ENCODE measurements at places on chromosomes 3 and 15.

- no peak for DNase-seq
Measured at GRCh38 chr3:2862366-2862765, 247.8 kb downstream of the IL5RA start.

- DNase-seq, result no peak
Measured at GRCh38 chr3:156761007-156761406, 65.1 kb upstream of the LEKR1 start.

DNA sequence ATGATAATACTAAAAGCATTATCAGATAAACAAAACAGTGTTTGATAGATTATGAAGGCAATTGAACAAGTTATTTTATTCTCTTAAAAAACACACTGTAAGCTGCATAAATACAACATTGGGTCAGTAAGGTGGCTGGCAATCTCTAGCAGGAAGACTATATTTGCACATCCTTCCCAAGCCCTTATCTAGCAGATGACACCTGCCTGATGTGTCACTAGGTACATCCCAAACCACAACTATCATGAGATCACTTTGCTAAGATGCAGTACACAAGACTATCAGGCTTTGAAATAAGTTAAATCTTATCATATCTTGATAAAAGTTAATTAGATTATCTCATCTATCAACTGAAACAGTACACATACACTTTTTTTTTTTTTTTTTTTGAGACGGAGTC, 417.4 kb downstream of the MECOM start:
- no peak for DNase-seq

GRCh38 chr3:122533931-122534334, 19.2 kb upstream of the KPNA1 start:
- DNase-seq, result no peak

DNA sequence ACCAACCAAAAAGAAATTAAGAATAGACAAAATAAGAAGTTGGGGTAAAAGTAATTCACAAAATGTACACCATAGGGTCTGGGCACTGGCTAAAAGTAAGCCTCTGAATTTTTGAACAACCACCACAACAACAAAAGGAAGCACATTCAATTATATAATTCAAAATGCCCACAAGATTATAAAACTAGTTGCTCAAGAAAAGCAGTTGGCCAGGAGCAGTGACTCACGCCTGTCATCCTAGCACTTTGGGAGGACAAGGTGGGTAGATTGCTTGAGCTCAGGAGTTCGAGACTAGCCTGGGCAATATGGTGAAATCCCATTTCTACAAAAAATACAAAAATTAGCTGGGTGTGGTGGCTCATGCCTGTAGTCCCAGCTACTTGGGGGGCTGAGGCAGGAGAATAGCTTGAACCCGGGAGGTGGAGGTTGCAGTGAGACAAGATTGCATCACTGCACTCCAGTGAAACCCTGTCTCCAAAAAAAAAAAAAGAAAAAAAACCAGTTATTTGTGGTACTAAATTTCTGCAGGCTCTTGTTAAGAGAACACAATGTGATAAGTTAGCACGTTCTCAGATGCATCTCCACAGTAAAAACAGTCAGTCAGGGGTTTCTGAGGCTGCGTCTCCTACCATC, 6.6 kb upstream of the ATP11B start:
- no peak for DNase-seq

DNA sequence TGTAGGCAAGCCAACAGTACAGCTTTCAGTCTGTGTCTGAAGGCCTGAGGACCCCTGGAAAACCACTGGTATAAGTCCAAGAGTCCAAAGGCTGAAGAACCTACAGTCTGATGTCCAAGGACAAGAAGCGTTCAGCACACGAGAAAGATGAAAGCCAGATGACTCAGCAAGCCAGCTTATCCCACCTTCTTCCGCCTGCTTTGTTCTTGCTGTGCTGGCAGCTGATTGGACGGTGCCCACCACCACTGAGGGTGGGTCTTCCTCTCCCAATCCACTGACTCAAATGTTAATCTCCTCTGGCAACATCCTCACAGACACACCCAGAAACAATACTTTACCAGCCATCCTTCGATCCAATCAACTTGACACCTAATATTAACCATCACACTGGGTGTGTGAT, 59.0 kb upstream of the PDZRN3 start:
- DNase-seq, result no peak

DNA sequence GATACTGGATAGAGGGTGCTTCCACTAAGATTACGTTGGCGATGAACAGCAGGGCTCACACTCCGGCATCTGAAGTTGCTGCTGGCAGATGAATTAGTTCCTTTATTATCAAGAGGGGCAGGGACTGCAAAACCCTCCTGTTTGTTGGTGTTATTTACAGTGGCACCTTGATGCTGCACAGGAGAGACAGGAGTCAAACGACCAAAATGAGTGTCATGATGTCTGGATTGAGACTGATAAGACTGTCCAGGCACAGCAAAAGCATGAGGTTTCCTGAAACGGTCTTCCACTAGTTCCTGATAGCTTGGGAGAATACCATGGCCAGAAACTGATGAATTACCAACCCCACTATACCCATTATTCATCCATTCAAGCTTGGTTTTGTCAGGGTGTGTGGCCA, 100.8 kb upstream of the NEDD4 start:
- DNase-seq, result no peak

GRCh38 chr15:49901321-49901720, 217.7 kb downstream of the ATP8B4 start:
- DNase-seq, result no peak

DNA sequence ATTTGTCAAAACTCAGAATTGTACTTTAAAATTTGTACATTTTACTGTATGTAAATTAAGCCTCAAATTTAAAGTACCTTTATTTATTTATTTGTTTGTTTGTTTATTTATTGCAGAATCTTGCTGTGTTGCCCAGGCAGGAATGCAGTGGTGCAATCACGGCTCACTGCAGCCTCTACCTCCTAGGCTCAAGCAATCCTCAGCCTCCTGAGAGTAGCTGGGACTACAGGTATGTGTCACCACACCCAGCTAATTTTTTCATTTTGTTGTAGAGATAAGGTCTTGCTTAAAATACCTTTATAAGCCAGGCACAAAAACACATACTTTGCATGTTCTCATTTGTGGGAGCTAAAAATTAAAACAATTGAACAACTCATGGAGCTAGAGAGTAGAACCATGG, 37.4 kb downstream of the CHST14 start:
- no peak for DNase-seq

DNA sequence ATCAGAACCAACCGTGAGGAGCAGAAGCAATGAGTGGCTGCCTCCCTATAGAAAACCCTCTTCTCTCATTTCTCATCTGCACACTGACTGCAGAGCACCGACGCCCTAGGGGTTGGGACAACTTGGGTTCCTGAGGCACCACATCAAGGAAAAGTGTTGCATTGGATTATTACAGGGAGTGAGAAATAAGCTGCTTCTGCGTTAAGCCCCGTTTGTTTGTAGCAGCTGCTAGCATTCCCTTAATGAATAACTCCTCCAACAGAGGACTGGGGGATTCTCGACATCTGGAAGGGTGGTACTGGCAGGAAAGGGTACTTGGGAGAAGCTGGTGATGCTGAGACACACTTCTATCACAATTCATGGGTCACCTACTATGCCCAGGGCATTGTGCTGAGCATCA, 25.3 kb upstream of the AGBL1 start:
- DNase-seq, result no peak
